ENCODE measurements at places on chromosomes 5 and 9.

GRCh38 chr9:71885467-71885866, 25.5 kb downstream of the ABHD17B start:
- peaks cover 21% of the 10 kb centered on the region for H3K4me1 ChIP-seq
- peak overlapping the region; percentile 73 for H3K27ac ChIP-seq
- no peak for DNase-seq
- H3K4me3 ChIP-seq: no peak overlapping the region

GRCh38 chr9:134224127-134224526, 59.8 kb upstream of the RNU6ATAC start:
- H3K27me3 ChIP-seq: no peaks in the 10 kb centered on the region
- no peaks in the 10 kb centered on the region for H3K36me3 ChIP-seq
- H3K27ac ChIP-seq: no peak overlapping the region
- no peak overlapping the region for H3K4me3 ChIP-seq
- H3K4me1 ChIP-seq: no peaks in the 10 kb centered on the region

DNA sequence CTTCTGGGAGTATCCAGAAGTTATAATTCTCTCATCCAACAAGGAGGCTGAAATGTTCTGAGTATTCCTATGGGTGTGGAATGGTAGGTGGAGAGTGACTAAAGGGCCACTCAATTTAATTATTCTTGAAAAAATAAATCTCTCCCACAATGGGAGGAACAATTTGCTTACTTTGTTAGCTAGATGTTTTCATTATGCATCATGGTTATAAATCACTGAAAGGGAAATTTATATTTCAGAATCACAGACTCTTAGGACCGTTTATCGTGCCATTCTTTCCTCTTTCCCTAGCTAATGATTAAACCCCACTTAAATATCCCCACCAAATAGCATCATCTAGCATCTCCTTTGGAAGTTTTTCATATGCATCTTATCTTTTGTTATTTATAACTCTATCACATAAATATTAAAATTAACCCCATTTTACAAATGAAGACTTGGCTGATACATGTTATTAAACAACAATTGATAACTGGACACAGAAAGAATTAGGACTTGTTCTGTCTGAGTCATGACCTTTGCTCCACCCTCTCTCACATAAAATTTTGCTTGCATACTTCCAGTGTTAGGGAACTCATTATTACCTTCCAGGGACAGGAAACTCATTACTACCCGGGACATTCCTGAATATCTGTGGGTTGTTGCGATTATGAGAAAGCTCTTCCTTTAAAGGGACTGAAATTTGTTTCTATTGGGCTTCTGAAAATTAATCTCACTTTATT, 94.9 kb upstream of the NMUR2 start:
- DNase-seq: no peak
- H3K36me3 ChIP-seq: no peaks in the 10 kb centered on the region
- H3K4me1 ChIP-seq: no peaks in the 10 kb centered on the region
- peaks cover 10% of the 10 kb centered on the region for H3K27me3 ChIP-seq
- no peak overlapping the region for H3K27ac ChIP-seq

DNA sequence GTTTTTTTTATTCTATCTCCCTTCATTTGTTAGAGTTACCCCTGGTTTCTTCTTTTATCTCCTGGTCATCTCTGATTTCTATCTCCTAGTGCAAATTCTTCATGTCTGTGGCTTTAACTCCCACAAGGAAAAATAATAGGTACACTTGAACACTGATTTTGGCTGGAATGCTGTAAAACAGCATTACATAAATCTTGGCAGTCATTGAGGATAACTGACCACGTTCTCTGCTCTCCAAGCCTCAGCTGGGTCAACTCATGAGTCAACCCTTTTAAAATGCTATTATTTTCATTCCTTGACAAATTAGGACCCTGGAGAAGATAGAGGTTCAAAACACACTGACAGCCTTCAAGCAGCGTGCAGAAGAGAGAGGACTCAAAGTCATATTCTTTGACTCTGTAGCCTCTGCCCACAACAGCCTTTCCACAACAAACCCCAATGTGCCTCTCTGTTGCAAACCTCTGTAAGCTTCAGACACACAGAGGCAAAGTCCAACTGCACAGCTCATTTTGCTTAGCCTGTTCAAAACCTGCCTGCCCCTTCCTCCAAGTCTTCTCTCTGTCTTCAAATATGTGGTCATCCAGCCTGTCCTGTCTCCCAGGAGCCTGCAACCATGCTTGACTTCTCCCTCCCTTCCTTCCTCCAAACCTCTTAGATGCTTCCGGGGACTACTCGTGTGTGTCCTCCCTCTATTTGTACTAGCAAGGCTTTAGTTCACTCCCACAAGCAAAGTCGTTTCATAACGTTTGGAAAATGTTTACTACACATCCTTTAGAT, 398.4 kb downstream of the MED10 start:
- H3K4me3 ChIP-seq: no peak overlapping the region
- no peak for DNase-seq
- no peaks in the 10 kb centered on the region for H3K4me1 ChIP-seq
- H3K27me3 ChIP-seq: no peaks in the 10 kb centered on the region
- H3K27ac ChIP-seq: no peak overlapping the region
- no peaks in the 10 kb centered on the region for H3K36me3 ChIP-seq

DNA sequence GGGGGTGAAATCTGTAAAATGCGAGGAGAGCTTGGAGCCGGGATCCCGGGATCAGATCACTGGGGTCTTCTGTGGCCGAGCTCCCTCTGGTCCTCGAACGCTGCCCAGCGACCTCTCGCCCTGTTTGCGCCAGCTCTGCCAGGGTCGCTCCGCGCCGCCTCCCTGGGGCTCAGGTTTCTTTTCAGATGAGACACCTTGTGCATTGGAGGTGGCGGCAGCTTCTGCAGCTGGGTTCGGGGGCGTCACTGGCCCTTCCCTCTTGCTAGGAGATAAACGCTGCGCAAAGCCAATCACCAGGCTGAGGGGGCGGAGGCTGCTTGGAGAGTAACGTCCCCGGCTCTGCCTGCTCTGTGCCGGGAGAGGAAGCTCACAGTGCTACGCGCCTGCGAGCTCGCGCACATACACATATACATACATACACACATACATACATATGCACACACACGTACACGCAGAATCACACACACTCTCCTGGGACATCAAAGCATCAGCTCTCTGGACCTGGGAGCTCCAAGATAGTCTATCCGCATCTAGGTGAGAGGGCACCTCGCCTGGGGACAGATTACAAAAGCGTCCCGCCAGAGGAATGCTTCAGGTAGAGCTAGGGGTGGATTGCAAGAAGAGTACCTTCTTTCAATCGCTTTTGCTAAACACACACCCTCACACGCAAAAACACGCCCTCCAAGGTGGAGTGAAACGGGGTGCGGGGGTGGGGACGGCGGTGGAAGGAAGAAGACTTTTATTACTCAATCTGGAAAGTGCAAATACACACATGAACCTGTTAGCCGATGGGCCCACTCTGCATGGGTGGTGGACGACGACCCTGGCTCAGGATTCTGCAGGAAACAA, at the start of gene ST8SIA4:
ST8SIA4 (minus strand) TSS at position 244 of the 849 bp plus-strand sequence. CDS start 327 bp downstream, outside the sequence.
- H3K27ac ChIP-seq: peak within 1 kb of the TSS; percentile 96
- H3K4me1 ChIP-seq: peaks cover 35% of the 10 kb centered on the region
- no peaks in the 10 kb centered on the region for H3K27me3 ChIP-seq
- peak; percentile 97 for DNase-seq
- H3K4me3 ChIP-seq: peak within 1 kb of the TSS; percentile 99
- peaks cover 23% of the 10 kb centered on the region for H3K36me3 ChIP-seq

DNA sequence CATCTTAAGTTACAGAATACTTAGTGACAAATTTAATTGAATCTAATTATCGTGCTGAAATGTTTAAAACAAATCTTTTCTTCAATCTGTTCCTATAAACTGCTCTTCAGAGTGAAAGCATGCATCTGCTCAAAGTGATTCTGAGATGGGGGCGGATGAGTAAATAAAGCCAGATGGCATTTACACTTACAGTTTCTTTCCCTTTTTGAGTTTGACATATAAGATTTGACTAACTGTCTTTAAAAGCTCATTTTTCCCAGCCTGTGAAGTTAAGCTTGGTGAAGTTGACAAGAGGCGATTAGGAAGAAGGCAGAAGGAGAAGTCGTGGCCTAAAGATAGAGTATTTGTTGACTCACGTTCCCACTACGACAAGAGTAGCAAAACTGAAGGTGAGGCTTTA, 137.4 kb downstream of the LPAR1 start:
- no peaks in the 10 kb centered on the region for H3K36me3 ChIP-seq
- H3K27ac ChIP-seq: no peak overlapping the region
- H3K27me3 ChIP-seq: no peaks in the 10 kb centered on the region
- no peaks in the 10 kb centered on the region for H3K4me1 ChIP-seq
- H3K4me3 ChIP-seq: no peak overlapping the region
- DNase-seq: no peak

DNA sequence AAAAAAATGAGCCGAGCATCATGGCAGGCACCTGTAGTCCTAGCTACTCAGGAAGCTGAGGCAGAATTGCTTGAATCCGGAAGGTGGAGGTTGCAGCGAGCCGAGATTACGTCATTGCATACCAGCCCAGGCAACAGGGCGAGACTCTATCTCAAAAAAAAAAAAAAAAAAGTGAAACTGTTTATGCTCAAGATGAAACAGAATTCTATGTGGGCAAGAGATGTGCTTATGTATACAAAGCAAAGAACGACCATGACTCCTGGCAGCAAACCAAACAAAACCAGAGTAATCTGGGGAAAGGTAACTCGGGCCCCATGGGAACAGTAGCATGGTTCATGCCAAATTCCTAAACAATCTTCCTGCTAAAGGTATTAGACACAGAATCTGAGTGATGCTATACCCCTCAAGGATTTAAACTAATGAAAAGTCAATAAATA, 32.6 kb upstream of the PLAC8L1 start:
- no peaks in the 10 kb centered on the region for H3K4me1 ChIP-seq
- H3K27ac ChIP-seq: no peak overlapping the region
- H3K4me3 ChIP-seq: no peak overlapping the region
- DNase-seq: no peak
- peaks cover 65% of the 10 kb centered on the region for H3K36me3 ChIP-seq

GRCh38 chr9:82404881-82405280, 416.3 kb downstream of the SPATA31D1 start:
- no peak overlapping the region for H3K4me3 ChIP-seq
- H3K4me1 ChIP-seq: no peaks in the 10 kb centered on the region
- no peak overlapping the region for H3K27ac ChIP-seq
- DNase-seq: no peak

DNA sequence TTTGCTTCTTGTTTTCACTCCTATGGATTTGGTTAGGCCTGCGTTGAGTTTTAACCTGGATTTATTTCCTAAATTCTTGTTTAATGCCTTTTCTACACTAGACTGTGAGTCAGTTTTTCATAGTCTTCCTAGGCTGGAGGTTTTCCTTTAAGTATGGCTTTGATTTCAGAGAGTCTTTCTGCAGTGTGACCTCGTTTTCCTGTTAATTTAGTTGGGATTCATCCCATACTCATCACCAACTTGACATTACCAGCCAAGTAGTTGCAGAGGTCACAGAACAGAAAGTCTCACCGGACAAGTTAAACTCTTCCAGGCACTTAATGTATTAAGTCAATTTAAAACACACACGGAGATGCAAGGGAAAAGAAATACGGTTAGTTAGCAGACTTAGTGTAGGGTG, 29.7 kb upstream of the AUH start:
- H3K27ac ChIP-seq: no peak overlapping the region
- no peak overlapping the region for H3K4me3 ChIP-seq
- H3K36me3 ChIP-seq: no peaks in the 10 kb centered on the region
- DNase-seq: no peak
- peaks cover 2% of the 10 kb centered on the region for H3K27me3 ChIP-seq

- DNase-seq: no peak
- H3K36me3 ChIP-seq: peaks cover 9% of the 10 kb centered on the region
- H3K27ac ChIP-seq: peak overlapping the region; percentile 92
- H3K27me3 ChIP-seq: peaks cover 2% of the 10 kb centered on the region
- H3K4me1 ChIP-seq: peaks cover 30% of the 10 kb centered on the region
- H3K4me3 ChIP-seq: peak overlapping the region; percentile 85
Measured at GRCh38 chr5:91281401-91281800, 101.7 kb downstream of the ARRDC3 start.

GRCh38 chr5:58681943-58682342, 99.1 kb downstream of the RAB3C start:
- DNase-seq: no peak
- no peaks in the 10 kb centered on the region for H3K36me3 ChIP-seq
- H3K27ac ChIP-seq: no peak overlapping the region

GRCh38 chr5:133360693-133361472, 251.5 kb downstream of the FSTL4 start:
- DNase-seq: no peak
- no peaks in the 10 kb centered on the region for H3K36me3 ChIP-seq
- no peak overlapping the region for H3K4me3 ChIP-seq
- H3K27me3 ChIP-seq: peaks cover 9% of the 10 kb centered on the region

DNA sequence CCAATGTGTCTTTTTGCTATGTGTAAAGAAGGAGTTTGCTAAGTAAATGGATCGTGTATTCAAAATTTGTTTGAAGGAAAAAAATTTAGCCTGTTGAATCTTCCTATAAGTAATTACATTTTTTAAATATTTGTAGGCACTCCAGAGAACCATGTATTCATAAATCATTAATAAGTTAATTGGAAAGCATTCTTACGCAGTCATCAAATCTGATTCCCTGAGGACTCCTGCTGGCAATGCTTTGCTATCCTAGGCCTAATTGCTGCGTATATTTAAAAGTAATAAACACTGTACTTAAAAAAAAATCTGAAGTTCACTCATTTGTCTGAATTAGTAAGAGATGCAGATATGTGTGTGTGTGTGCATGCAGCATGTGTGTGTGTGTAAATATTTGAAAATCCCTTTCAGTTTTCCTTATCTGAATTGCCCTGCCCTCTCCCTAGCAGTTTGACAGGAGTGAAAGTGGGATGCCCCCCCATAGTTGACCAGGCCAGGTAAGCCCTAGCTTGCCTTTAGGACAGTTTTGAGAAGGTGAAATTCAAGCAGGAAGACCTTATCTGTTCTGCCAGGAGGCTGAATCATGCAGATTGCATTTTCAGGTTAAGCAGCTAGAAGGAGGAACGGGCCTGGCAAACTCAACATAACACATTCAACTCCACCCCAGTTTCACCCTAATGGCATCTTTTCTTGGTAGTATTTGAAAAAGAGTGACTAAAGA, 81.2 kb upstream of the DNAH5 start:
- no peaks in the 10 kb centered on the region for H3K36me3 ChIP-seq
- no peak overlapping the region for H3K27ac ChIP-seq
- DNase-seq: no peak
- no peaks in the 10 kb centered on the region for H3K27me3 ChIP-seq
- no peaks in the 10 kb centered on the region for H3K4me1 ChIP-seq

- no peaks in the 10 kb centered on the region for H3K27me3 ChIP-seq
- H3K4me3 ChIP-seq: no peak overlapping the region
- no peaks in the 10 kb centered on the region for H3K36me3 ChIP-seq
Measured at GRCh38 chr5:86526811-86527348, 90.9 kb upstream of the COX7C start.

Measured in activated CD4-positive, alpha-beta T cell treated with anti-CD3 and anti-CD28 coated beads, Interleukin-2, amount 10 ng/mL, durations not matched to agents 24 days and 14 days (primary cell).